Activated T-helper 1 cell treated with Interleukin-2 at 50 U/mL for 16 hours (primary cell): ENCODE measurements at places on chromosomes 3 and 15.

DNA sequence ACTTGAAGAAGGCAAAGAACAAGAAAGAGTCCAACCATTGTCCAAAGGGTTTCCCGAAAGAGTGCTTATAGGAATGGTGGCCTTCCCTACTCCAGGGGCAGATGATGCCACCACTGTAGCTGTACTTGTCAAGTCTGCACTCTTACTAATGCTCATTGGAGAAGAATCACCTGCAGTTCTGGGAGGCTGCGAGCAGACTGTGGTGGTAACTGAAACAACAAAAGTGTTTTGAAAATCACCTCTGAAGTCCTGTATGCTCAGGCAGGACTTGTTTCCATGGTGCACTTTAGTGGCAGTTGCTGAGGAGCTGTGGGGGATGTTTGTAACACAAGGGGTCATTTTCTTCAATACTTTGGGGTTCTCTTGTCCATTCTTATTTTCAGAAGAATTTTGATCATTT lies 36.0 kb downstream of the USF3 start:
- DNase-seq: no peak

DNA sequence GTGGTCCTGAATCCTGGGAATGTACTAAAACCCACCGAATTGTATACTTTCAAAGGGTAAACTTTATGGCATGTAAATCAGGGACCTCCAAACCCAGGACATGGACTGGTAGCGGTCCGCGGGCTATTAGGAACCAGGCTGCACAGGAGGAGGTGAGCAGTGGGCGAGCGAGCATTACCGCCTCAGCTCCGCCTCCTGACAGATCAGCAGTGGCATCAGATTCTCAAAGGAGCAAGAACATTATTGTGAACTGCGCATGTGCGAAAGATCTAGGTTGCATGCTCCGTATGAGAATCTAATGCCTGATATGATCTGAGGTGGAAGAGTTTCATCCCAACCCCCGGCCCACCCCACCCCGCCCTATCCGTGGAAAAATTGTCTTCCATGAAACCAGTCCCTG lies 22.2 kb downstream of the HEG1 start:
- no peak for DNase-seq

DNA sequence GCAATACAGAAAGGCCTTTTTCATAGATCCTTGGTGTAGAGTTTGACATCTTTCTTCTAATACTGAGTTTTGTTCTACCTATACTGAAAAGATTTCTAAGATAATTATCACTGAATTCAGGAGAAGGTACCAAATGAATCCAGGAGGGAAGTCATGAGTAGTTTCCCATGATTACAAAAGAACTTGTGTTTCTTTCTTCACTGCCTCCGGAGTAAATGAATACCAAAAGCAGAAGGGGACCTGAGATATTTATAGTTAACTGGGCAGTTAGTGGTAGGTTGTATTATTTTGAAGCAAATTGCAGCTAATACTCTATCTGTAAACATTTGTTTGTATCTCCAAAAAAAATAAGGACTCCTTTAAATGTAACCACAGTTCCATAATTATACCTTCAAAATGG lies 175.4 kb downstream of the SUCNR1 start:
- no peak for DNase-seq

- no peak for DNase-seq
Measured at GRCh38 chr3:52479877-52480575, 15.1 kb upstream of the STAB1 start.

DNA sequence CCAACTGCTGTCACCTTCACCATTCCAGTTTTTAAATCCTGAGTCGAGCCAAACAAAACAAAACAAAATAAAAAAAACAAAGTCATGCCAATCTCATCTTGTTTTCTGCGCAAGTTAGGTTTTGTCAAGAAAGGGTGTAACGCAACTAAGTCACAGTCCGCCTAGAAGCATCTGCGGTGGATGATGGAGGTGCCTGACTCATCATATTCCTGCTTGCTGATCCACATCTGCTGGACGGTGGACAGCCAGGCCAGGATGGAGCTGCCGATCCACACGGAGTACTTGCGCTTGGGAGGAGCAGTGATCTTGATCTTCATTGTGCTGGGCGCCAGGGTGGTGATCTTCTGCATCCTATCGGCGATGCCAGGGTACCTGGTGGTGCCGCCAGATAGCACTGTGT lies 162.1 kb downstream of the WDR76 start:
- no peak for DNase-seq

DNA sequence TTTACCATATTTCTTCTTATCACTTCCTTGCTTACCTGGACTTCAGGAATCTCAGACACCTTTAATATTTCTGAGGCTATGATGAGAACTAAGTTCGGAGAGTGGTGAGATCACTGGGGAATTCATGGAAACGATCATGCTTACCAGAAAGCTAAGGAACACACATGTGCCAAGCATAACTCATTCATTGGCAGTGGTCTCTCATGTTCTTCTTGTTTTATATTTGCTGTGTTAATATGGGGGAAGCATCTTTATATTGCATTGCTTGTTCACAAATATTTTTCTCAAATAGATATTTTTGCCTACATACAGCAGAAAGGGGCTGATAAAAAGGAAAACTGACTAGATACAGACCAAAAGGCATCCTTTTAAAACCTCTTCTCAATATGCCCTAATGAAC lies 55.8 kb downstream of the COL6A6 start:
- no peak for DNase-seq

- DNase-seq: no peak
Measured at GRCh38 chr15:64089543-64090280, 3.9 kb downstream of the CIAO2A start.

- no peak for DNase-seq
Measured at GRCh38 chr15:68582864-68583263, 4.1 kb downstream of the CORO2B start.

- DNase-seq: no peak
Measured at GRCh38 chr3:124888482-124889441, 1.6 kb upstream of the ITGB5 start.
